Activated naive CD4-positive, alpha-beta T cell treated with Interleukin-2 at 50 U/mL for 16 hours (primary cell): ENCODE measurements at places on chromosomes 6 and 20.

GRCh38 chr6:39085129-39085797 is 29.7 kb downstream of the SAYSD1 start:
- DNase-seq: no peak

DNA sequence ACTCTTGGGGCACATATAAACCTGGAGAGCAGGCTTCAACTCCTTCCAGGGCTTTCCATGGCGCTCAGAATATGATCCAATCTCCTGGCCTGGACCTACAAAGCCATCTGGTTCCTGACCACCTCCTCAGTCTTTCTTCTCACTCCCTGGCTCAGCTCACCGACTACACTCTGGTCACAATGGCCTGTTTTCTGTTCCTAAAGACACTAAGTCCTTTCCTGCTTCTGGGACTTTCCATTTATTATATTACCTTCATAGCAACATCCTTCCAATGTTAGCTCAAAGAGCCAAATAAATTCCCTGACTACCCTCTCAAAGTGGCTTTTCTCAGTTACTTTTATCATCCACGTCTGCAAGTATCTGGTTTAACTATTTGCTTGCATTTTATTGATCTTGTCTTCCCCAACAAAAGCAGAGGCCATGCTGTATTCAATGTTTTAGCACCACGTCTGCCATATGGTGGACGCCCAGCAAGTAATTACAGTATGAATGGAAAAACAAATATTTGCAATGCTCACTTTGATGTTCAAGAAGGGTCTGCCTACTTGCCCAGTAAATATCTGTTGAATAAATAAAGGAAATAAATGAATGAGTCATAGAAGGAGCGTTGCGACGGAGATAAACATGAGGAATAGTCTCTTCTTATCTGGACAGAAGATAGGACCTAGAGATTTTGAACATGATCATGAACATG is 328.4 kb downstream of the ESR1 start:
- DNase-seq: no peak

GRCh38 chr6:124438546-124439065 is 523.6 kb upstream of the RNF217 start:
- no peak for DNase-seq

GRCh38 chr6:126112171-126112632 is 125.9 kb downstream of the TRMT11 start:
- DNase-seq: no peak

DNA sequence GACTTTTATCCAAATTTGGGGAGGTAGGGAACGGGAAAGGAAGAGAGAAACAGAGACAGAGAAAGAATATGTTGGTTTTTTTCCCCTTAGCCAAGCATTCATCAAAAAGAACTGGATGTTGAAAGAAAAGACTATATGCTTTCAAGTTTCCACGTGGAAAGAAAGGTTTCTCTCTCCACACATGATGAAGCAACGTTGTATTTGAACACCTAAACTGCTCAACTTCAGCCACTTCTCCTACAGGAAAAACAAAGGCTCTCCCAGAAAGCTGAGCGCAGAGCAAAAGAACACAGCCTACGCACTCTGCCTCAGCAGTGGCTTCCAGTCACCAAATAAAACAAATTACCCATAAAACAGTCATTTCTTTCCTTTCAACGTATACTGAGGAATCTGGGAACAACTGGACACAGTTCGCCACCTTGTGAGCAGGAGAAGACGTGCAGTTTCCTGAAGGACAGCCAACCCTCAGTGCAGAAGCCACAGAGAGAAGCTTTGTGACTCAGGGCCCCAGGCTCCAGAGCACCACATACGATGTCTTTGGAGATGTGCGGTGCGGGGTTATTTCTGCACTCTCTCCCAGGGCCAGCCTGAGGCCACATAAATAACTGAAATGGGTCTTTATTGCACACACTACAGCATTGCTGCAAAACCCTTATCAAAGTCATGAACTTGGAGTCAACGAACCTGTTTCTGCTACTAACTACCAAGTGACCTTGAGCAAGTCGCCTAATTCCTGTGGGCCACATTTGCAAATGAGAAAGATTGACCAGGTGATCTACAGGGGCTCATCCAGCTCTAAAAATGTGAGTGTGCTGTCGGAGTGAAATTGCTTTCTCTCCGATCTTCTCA is 10.1 kb downstream of the IL17F start:
- peak; percentile 16 for DNase-seq

- DNase-seq: no peak
Measured at GRCh38 chr6:52877168-52877567, 32.3 kb downstream of the GSTA3 start.

DNA sequence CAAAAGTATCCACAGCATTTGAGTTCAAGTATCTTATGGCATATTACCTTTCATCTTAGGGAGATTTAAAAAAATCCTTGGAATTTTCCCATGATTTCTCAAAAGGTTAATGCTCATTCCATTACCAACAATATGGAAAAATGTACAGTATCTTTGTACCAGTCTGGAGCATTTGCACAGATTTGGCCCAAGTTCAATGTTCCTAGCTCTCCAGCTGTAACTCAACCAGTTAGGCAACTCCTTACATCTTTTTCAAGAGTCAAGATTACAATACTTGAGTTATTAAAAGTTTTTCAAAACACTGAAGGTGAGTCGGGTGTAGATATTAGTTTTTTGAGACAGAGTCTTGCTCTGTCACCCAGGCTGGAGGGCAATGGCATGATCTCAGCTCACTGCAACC is 1.0 kb downstream of the OR2J2 start:
- DNase-seq: no peak

DNA sequence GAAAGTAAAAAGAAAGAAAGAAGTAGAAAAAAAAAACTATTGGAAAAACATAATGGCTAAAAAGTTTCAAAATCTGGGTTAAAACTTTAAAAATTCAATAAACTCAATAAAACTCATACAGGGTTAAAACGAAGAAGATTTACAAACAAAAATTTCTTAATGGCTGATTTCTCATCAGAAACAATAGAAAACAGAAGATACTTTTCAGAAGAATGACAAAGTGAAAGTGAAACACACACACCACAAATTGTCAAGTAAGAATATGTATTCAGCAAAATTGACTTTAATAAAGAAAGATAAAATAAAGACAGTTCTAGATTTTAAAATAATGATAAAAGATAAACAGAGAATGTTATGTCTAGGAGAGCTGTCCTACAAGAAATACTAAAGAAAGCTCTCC is 618.9 kb upstream of the GJE1 start:
- DNase-seq: no peak

DNA sequence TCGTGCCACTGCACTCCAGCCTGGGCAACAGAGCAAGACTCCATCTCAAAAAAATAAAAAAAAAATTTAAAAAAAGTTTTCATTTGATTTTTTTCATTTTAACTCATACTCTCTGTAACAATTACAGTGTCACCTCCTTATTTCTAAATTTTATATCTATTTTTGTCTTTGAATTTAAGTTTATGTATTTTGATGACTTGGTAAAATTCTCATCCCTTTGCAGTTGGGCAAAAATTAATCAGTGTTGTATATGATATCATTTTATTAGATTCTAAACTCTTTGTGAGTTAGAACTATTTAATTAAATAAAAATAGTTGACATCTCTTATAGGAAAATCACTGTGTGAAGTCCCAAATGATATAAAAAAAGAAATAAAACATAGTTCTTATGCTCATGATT is 270.7 kb downstream of the PLCB1 start:
- DNase-seq: no peak

GRCh38 chr6:44674226-44675155 is 287.0 kb downstream of the CDC5L start:
- no peak for DNase-seq

DNA sequence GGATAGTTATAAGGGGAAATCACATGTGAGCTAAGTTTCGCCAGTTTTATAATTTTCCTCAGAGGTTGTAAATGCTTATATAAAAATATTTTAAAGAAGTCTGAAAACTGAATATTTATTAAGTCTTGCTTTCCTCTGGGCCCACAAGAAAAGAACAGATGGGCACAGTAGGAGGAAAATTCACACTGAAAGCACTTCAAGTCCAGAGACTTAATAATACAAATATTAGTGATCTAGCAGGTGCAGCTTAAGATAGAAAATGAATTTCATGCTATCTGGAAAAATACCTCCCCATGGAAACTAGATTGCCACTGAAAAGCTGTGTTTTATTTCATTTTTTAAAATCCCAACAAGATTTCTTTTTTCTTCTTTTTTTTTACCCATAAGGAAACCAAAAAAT is 47.2 kb downstream of the ORC3 start:
- DNase-seq: no peak

DNA sequence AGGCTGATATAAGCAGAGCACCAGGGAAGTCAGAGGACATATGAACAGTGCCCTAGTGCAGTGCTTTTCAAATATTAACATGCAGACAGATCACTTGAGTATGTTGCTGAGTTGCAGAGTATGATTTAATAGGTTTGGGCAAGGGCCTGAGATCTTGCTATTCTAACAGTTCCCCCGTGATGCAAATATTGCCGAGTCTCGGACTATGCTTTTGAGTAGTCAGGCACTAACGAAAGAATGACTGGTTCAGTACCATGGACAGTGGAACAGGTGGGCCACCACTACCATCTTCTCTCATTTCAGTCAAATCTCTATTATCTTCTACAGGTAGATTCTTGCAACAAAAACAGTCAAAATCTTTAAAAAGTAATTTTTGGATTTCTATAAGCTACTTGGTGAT is 3.7 kb upstream of the TMEM200A start:
- no peak for DNase-seq

DNA sequence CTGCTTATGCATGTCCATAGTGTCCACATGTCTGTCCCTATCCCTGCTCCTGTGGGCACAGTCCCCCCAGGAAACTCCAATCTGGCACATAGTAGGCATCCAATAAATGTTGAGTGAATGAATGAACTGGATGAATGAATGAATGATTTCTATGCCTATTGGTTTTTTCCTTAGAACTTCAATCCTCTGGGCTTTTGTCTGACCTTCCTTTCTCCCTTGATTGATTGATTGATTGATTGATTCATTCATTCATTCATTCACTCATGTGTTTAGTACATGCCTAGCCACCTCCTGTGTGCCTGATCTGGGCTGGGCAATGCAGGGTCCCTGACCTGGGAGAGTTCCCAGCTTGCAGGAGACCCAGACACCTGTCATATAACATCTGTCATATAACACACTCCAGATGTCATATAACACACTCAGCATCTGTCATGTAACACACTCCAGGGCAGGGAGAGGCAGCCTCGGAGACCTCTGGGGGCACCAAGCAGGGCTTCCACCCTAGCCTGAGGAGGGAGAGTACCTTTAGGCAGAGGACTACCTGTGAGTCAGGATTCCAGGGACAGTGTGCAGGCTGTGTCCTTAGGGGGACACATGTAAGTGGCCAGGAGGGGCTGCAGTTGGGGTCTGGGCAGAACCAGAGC is 17.9 kb downstream of the VSTM2L start:
- DNase-seq: no peak

- DNase-seq: no peak
Measured at GRCh38 chr6:108361312-108361932, 66.6 kb downstream of the AFG1L start.

GRCh38 chr6:43805699-43806042 is 35.7 kb downstream of the VEGFA start:
- DNase-seq: no peak

DNA sequence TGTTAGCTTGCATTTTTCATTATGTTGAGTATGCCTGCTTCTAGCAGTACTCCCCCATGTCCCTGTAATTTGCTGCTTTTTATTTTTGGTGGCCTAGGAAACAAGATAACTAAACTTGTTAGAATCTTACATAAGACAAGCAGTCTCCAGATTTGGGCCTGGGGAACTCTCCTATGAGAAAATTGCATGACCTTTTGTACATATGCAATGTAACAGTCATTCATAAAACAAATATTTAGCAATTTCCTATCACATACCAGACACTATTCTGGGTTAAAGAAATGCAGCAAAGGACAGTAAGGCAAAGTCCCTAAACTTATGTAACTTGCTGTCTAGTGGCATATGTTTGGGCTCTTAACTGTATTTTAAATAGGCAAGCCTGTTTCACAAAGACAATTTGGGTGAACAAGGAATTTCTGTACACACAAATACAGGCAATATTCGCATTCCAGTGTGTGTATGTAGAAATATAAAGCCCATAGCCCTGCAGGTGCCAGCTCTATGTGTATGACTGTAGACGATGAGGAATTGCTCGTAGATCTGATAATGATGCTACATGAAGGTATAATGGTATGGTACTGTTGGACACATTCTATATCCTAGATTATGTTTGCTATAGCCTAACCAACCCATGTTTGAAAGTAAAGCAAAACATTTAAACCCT is 305.2 kb upstream of the CITED2 start:
- DNase-seq: no peak

DNA sequence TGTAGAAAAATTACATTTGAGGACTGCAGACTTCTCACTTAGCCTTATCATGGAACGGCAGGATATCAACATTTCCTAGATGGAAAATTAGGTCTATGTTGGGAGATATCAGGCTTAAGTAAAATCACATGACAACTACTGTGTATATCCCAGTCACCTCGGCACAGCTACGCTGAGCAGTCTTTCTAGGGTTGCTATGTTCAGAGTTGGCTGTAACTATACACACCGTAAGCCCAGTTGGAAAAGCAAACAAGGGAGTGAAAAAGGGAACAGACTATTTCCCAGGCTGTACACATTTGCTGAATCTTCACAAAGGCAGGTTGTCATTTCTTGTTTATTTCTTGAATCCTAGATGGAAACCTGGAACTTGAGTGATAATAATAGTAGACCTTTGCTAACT is 80.7 kb upstream of the PTPRK start:
- DNase-seq: no peak

- no peak for DNase-seq
Measured at GRCh38 chr6:130027948-130028347, 9.6 kb downstream of the L3MBTL3 start.

GRCh38 chr6:135832166-135832565 is 19.3 kb upstream of the PDE7B start:
- DNase-seq: no peak

GRCh38 chr6:37920667-37921066 is 101.1 kb downstream of the ZFAND3 start:
- DNase-seq: no peak

DNA sequence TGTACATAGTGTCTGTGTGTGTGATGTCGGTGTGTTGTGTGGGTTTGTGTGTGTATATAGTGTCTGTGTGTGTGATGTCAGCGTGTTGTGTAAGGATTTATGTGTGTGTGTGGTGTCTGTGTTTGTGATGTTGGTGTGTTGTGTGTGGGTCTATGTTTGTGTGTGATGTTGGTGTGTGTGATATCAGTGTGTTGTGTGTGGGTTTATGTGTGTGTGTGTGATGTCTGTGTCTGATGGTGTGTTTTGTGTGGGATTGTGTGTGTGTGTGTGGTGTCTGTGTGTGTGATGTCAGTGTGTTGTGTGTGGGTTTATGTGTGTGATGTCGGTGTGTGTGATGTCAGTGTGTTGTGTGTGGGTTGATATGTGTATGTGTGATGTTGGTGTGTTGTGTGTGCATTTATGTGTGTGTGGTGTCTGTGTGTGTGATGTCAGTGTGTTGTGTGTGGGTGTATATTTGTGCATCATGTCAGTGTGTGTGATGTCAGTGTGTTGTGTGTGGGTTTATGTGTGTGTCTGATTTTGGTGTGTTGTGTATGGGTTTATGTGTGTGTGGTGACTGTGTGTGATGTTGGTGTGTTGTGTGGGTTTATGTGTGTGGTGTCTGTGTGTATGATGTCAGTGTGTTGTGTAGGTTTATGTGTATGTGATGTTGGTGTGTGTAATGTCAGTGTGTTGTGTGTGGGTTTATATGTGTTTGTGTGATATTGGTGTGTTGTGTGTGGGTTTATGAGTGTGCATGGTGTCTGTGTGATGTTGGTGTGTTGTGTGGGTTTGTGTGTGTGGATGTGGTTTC is 102.4 kb upstream of the CD93 start:
- no peak for DNase-seq
